ENCODE measurements at places on chromosomes 11 and 22.

DNA sequence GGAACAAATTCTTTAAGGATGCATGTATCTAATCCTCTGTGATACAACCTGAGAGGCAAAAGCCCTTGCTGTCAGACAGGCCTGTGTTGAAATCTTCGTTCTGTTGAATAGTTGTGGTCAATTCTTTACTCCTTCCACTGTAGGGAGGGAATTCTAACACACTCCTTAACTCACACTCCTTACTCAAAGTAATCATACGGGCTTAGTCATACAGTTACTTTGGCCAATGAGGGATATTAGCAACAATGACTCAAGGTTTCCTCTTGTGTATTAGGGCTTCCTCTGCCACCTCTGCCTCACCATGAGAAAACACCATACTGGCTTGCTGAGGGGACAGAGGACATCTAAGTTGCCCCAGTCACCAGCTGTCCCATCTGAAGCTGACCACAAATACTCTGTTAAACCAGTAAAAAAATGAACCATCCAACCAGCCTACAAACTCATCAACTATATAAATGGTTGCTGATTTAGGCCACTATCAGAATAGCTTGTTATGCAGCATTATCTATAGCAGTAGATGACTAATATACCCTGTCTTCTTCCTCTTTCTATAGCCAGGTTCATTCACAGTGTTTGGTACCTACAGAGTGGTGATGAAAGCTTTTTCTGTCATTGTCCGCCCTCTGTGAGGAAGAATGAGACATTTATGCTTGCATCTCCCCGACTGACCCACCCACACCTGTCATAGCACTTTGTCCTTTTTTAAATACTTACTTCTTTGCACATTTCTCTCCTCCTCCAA lies 322.8 kb upstream of the SYN3 start:
- DNase-seq = no peak

GRCh38 chr11:69923641-69924307 lies 104.6 kb upstream of the FGF3 start:
- no peak for DNase-seq

GRCh38 chr11:127972816-127973215 lies 614.5 kb downstream of the ETS1 start:
- no peak for DNase-seq

DNA sequence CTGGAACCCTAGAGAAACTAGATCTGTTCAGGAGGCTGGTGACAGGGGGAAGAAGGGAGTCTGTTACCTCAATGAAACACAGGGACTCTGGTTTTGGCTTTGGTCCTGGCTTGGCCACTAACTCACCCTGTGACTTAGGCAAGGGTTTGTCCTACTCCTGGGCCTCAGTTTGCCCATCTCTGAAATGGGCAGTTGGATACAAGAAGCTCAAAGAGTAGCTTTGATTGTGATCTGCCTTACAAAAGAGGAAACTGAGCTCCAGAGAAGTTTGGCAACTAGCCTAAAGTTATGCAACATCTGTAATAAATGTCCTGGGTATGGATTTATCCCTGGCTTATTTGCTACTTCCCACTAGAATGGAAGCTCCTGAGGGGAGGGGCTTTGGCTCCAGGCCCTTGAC lies 24.0 kb upstream of the LMO1 start:
- DNase-seq = no peak

DNA sequence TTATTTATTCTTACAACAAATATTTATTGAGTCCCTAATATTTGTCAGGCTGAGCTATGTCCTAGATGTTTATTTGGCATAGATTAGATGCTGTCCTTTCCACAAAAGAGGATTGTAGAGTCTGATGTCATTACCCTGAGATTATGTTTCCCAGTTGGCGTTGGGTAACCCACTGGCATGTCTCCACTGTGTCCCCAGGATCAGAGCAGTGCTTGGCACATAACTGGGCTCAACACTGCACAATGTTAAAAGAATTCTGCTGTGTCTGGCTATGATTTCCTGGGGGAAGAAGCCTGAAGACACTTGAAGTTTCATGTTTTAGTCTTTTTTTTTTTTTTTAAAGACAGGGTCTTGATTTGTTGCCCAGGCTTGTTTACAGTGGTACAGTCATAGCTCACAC lies 4.0 kb downstream of the RCN1 start:
- no peak for DNase-seq

GRCh38 chr11:75513250-75513649 lies 12.5 kb downstream of the GDPD5 start:
- no peak for DNase-seq

DNA sequence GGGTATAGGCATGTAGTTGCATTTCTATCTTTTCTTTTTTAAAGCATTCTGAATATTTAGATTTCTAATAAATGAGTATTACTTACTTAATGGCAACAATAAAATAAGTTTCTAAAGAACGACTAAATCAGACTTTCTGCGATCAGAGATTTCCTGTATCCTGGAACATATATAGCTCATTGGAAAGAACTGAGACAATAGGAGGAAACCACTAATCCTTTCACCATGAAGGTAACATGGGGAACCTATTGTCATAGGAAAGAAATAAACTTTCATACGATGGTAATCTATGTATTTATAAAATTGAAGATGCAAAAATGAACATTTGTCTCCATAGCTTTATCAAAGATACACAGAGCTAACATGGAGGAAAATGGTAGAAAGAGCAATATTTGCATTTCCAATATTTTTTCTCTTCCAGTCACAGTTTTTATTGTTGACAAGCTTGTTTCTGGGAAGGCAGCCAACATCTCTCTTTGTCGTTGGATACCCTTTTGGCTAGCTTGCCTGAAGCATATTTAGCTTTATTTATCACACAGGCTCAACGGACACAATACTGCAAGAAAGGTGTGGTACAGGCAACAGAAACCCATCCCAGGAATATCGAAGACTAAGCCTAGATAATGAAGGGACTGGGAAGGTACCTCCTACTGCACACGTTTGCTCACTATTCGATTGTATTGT lies 293.3 kb upstream of the MPPED2 start:
- no peak for DNase-seq
